ENCODE measurements at places on chromosomes 6 and 20. TPM values are rescaled to one million over a fixed set of nuclear protein-coding genes. Genes with fewer than 3 reads are reported as not detected.

DNA sequence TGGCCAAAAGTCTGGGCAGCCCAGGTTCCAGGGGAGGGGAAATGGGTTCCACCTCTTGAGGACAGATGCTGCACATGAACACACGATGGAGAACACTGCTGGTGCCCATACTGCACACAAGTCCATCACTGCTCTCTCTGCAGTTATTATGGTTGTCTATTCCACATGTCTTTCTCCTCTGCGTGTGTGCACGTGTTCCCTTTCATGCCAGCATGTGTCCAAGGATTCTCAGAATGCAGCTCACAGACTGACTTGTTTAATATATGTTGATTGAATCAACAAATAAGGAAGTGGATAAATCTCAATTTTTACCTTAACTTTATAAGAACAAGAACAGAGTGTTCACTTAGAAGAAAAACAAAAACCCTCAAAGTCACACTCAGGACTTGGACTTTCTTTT, 158.9 kb downstream of the FNDC1 start:
- DNase-seq, result no peak

DNA sequence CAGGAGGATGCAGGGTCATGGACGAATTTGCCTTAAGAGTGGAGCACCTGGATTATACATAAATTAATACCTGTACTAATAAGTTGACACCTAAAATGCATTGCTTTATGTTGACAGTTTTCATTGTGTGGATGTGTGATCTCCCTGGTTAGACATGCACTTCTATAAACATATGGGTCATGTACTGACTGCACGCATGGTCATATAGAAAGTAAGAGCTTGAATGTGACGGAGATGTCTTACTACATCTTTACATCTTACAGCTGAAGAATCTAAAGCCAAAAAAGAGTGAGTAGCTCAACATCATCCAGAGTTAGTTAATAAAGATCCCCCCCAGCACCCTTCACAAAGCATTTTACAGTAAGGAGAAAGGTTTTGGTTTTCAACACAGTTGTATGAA, 408.4 kb upstream of the JARID2 start:
- DNase-seq, result no peak

GRCh38 chr6:137268911-137269310, 49.7 kb upstream of the IFNGR1 start:
- no peak for DNase-seq

- no peak for DNase-seq
Observed at GRCh38 chr20:59356662-59357165, 56.3 kb downstream of the EDN3 start.

DNA sequence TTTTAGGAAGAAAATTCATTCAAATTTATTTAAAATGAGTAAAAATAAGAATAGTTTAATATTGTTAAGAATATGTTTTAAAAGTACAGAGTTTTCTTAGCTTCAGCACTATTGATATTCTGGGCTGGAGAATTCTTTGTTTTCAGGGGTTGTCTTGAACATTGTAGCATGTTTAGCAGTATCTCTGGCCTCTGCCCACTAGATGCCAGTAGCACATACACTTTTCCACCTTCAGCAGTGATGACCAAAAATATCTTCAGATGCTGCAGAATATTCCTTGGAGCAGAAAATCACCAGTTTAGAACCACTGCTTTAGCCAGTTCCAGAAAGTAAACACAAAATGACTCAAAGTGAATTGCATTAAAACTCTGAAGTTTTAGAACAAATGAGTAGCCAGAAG, 19.4 kb upstream of the SDHAF4 start:
- no peak for DNase-seq

DNA sequence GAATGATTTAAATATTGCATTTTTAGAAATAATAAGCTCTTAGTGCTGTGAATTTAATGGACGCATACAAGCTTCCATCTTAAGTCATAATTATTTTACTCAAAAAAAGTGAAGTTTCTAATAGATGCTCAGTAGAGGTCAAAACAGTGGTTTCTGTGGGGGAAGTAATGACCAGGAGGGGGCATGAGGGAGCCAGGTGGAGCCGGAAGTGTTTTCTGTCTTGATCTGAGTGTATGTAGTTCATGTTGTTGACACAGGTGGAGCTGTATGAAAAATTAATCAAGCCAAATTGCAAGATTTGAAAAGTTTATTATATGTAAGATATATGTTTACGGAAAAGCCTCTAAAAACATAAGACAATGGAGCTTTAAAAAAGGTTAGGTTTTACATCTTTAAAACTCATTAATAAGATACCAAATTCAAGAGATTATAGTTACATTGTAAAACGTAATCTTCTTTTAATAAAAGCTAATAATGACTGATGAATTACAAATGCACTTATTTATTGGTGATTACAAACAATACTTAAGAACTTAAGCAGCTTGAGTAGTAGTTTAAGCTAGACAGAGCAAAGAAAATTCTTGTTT, 68.0 kb downstream of the PLAGL1 start:
- no peak for DNase-seq

GRCh38 chr6:26086211-26086610, 1.0 kb upstream of the HFE start:
- DNase-seq, result no peak

DNA sequence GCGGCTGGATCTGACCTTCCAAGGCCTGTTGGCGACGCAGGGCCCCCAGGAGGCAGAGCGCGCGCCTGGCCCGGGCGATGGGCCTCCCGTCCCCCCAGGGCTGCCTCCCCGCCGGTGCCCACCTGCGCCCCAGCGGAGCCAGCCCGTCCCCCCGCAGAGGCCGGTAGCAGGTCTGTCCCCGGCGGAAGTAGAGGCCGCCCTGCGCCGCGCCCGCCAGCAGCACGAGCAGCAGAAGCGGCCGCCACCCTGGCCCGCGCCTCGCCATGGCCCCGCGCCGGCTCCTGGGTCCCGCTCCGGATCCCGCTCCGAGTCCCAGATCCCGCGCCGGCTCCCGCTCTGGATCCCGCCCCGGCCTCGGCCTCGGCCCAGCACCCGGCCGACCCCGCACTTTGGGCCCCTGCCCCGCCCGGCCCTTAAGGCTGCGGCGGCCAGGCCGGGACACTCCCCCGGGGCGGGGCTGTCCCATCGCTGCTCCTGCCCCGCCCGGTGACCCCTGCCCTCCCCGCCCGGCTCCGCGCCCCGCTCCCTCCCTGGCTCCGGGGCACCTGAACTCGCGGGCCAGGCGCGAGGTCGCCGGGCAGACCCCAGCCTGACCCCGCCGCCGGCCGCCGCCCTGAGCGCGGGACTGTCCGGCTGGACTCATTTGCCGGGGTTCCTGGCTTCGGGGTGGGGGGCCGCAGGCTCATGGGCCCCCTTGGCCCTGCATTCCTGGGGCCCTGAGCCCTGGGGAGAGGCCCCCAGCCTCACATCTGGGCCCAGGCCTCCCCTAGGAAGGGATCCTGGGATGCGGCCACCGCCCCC, at the start of gene CTSZ:
CTSZ (minus strand) TSS at position 391 of the 801 bp plus-strand sequence; CDS start at position 265, 126 bp downstream.
- DNase-seq, result no peak

DNA sequence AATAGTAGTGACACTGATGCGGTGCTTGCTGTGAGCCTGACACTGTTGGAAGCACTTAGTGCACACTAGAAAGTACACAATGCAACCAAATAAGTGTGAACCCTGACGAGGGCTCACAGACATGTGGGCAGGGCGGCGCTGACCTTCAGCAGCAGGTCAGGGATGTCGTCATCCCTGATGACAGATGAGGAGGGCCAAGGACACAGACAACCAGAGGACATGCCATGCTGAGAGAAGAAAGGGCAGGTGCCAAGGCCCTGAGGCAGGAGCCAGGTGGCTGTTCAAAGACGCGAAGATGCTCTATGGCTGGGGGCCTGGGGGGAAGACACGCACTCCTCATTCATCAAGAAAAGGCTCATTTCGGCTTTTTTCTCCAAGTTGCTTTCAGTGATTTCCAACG, 176.4 kb upstream of the CST7 start:
- DNase-seq, result no peak

DNA sequence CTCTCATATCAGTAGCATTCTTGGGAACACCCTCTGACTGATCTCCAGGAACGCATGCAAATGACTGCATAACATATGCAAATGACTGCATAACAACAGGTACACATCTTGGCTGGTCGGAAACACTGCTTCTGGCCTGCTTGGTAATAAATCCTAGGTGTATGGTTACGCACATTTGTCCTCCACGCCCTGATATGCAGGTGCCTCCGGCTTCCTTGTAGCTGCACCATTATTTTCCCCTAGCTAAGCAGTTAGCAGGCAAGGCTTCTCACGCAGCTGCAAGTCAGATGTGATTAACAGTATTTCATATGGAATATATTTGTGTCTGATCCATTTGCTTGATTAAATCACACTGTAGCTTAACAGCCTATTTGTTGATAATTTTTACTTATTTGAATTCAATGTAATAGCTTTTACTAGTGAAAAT, 5.9 kb downstream of the RPS6KA2 start:
- no peak for DNase-seq

Gene WFDC12
- not detected for total RNA-seq

Gene TAF8
- 14.8 TPM for total RNA-seq

Gene LRRC73
- not detected for total RNA-seq

Gene FAM135A
- total RNA-seq, result 25.1 TPM
